Central memory CD8-positive, alpha-beta T cell (primary cell): ENCODE measurements at places on chromosomes 5 and 9.

DNA sequence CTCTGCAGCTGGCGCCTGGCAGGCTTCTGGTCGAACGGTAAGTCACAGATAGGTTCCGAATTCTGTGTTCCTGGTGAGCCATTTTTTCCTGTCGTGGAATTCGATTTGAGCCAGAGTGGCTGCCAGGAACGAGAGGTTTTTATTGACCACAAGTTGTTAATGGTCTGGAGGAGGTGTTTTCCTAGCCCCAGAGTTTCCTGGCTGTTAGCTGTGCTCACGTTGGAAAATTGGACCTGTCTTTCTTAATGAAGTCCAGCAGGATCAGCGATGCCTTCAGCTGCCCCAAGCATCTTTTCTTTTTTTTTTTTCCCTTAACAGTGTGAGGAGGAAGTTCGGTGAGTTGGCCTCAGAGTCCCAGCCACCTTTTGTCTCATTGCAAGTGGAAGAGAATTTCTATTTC lies 62.9 kb downstream of the COL5A1 start:
- no peak for DNase-seq

DNA sequence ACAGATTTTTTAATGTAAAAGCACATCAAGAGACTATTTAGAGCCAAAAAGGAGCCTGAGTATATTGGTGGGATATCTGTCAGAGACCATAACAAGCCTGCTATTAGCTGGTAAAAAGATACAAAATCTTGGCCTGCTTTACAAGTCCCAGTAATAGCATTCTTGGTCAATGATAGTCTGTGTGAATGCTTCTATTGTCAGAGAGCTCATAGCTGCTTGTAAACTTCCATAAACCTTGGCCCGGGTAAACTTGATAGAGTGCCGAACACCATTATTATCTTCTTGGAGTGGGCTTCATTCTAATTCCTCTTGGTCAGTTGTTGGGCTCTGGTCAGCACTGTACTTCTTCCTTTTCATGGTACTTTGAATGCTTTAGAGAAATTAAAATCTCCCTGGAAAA lies 64.0 kb downstream of the UBAP1 start:
- no peak for DNase-seq

DNA sequence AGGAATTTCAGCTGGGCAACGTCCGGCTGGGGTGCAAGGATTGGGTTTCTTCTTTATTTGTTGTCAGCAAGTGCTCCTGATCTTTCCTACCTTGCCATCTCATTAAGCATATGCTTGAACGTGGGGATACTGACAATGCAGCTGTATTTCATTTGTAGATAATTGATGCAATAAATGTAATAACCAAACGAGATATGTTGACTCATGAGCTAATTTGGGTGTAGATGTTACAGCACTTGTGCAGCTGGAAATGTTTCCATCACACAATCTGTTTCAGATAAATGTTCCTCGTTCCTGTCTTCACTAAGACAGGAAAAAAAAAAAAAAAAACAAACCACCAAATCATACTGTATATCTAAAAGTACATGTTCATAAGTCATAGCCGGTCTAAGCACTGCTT lies 123.8 kb downstream of the DMRT2 start:
- DNase-seq = no peak

GRCh38 chr5:113617191-113617796 lies 103.8 kb downstream of the YTHDC2 start:
- no peak for DNase-seq

- no peak for DNase-seq
Observed at GRCh38 chr9:76373173-76373783, 20.9 kb downstream of the RFK start.

GRCh38 chr5:133709209-133709725 lies 96.9 kb upstream of the FSTL4 start:
- no peak for DNase-seq

DNA sequence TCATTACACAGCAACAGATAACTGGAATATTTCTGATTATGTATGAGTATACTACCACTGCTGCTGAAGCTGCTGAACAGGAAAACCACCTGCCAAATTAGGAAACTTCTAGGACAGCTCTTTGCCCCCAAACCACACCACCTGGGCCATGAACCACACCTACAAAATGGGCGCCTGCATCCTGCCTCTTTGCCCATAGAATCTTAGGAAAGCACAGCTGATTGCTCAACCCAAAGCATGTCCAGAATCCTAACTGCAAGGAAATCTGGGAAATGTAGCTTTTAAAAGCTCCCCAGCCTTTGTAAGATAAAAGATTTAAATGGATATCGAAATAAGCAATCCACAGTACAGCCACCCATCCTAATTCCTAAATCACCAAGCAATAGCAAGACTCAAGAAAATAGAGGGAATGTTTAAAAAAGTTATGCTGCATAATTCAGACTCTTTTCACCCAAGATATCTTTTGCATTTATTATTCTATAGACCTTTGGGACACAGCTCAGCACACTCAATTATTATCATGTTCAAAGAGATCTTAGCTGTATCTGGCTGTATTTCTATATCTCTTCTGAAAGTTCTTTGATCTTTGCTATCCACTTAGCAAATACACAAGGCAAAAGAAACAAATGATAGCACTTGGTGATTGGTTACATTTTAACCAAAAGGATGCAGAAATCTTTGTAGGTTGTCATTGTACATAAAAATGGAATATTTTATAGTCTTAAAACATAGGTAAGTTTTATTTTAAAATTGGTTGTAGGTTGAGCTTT lies 6.8 kb upstream of the C9orf152 start:
- no peak for DNase-seq

DNA sequence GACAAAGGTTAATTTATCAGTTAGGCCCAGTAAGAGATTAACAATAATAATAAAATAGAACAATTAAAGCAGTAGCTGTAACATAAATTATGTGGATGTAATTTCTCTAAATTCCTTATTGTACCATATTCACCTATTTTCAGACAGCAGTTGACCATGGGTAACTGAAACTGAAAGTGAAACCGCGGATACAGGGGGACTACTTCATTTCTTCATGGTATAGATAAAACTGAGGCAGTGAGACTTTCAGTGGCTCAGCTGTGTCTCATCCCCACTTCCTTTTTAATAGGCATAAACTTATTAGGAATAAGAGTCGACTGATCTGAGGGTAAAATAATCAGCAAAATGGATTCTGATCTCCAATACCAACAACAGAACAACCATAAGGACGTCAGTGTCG lies 174.0 kb upstream of the WWC1 start:
- DNase-seq = no peak

DNA sequence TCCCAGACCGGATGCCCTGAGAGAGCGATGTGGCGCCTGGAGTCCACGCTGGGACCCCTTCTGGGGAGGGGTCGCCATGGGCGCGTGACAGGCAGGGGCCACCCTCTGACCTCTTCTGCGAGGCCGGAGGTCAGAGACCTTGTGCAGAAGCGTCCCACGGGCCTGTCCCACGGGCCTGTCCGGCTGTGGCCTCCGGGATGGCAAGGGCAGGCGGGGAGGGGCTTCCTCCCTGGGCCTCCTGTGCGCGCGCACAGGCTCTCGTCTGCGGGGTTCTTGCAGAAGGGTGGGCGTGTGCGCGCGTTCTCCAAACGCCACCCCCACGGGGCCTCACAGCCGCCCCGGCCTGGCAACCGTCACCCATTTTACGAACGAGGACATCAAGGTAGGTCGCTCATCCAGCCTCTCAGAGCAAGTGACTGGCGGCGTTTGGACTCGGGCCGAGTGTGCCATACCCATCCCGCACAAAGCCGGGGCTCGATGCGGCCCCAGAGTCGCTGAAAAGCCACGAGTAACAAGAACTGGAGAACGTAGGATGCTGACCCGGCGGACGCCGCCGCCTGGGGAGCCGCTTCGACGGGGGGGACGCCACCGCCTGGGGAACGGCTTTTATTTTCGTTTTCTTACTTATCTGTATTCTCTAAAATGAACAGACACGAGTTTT lies 897 bp downstream of the AHRR start:
- no peak for DNase-seq

DNA sequence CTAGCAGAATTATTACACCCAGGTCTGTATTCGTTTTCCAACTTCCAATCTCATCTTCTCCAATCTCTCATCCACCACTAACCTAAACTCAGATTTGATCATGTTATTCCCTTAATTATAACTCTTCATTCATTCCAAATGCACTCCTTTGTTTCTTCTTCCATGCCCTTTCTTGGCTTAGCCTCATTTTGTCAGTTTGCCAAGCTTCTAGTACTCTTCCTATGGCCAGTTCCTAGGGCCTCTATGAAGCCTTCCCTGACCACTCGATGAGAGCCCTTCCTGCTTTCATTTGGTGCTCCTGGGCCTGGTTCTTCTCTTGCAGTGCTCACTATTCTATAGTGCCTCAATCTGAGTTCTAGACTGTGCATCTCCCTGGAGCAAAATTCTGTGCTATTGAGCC lies 5.8 kb downstream of the FAM219A start:
- DNase-seq = no peak

DNA sequence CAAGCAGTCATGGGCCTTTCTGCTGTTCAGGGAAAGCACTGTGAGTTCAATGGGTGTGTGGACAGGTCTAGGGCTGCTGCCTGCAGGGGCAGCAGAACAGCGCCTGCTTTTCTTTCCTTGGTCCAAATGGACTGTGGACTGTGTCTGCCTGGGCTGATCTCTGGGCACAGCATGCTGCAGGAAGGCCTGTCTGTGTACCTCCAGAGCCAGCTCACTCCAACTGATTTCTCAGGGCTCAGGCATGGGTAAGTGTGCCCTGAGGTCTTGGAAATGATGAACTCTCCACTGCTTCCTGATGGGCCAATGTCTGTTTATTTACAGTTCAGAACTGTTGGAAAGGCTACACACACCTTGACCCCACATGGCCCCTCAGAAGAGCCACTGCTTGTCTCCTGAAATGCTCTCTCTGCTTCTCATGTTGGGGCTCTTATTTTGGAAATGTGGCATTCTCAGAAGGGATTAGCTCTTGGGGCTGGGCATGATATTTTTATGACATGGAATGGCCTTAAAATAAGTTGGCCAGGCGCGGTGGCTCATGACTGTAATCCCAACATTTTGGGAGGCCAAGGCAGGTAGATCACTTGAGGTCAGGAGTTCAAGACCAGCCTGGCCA lies 27.0 kb downstream of the SLC22A4 start:
- DNase-seq = no peak

- no peak for DNase-seq
Observed at GRCh38 chr9:8419596-8420275, 620.2 kb upstream of the DMAC1 start.

DNA sequence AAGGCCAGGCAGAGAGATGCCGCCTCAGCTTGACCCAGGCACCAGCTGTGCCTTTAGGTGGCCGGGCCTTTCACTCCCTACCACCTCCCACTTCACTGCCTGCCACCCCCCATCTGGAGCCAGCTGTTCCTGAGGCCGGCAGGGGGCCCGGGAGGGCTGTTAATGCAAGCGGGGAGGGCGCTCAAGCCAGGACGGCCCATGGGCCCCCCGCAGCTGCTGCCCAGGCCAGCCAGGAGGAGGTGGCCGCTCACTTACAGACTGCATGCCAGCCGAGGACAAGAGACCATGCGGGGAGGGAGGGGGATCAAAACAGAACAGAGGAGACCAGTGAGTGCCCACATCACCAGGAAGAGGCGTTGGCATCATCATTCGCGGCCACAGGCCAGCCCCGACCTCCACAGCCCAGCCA lies 4.5 kb downstream of the ABCA2 start:
- DNase-seq = no peak

- DNase-seq = no peak
Observed at GRCh38 chr5:1666812-1667588, 132.6 kb downstream of the MRPL36 start.

- no peak for DNase-seq
Observed at GRCh38 chr9:95296761-95297160, 20.7 kb downstream of the FANCC start.

GRCh38 chr9:69380301-69380700 lies 55.3 kb downstream of the ENTREP1 start:
- no peak for DNase-seq

GRCh38 chr5:135641734-135642487 lies 63.1 kb upstream of the CXCL14 start:
- DNase-seq = no peak

- no peak for DNase-seq
Observed at GRCh38 chr5:157502143-157502647, 42.2 kb downstream of the NIPAL4 start.

- DNase-seq = no peak
Observed at GRCh38 chr5:10632110-10632761, 68.4 kb downstream of the ANKRD33B start.

- no peak for DNase-seq
Observed at GRCh38 chr5:139407517-139407916, 3.6 kb upstream of the SPATA24 start.

- no peak for DNase-seq
Observed at GRCh38 chr5:79859588-79859987, 131.5 kb downstream of the MTX3 start.

DNA sequence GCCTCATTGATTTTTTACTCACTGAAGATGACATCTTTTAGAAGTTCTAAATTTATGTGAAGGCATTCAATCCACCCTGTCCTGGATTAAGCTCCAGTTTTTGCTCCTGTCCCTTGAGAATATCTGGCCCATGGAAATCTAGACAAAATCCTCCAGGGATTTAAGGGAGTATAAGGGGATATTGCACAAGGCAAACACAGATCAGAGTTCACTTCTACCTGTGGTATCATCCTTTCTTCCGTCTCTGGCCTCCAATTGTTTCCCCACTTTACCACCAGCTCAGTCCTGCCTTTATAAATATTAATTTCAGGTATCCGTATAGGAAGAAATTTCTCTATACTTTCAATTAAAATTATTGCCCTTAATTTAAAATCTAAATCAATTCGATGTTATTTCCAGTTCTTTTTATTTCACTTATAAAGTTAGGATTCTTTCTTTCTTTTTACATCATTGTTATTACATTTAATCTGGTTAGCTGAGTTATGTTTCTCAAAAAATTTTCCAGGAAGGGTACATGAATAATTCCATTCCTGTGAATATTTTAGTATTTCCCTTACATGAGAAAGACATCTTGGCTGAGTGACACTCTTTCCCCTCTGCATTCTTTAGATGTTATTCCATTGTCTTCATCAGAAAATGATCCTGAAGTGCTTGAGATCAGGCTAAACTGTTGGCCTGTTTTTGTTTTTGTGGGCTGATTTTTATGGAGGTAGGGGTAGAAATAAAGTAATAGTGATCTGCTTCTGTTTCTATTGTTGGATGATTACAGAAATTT lies 194.3 kb upstream of the MAP3K1 start:
- no peak for DNase-seq
